NCI-H187 (cell line): ENCODE measurements at places on chromosomes 7 and 10.

DNA sequence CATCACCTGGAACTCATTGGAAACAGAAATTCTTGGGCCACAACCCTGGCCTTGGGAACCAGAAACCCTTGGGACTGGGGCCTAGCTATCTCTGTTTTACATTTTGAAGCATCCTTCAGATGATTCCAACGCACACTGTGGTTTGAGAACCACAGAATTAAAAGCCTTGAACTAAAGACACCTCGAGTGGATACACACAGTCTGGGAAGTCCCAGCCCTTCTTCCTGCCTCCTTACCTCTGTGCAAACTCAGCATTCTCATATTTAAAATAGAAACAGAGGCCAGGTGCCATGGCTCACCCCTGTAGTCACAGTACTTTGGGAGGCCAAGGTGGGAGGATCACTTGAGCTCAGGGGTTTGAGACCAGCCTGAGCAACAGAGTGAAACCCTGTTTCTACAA lies 12.9 kb downstream of the NPFFR1 start:
- no peak for DNase-seq

GRCh38 chr10:49135575-49136313 lies 1.9 kb upstream of the FAM170B start:
- DNase-seq = no peak

GRCh38 chr7:108492742-108493141 lies 33.2 kb downstream of the PNPLA8 start:
- no peak for DNase-seq

GRCh38 chr10:93485690-93486089 lies 3.6 kb upstream of the MYOF start:
- no peak for DNase-seq
